ENCODE measurements at places on chromosomes 5 and 9.

DNA sequence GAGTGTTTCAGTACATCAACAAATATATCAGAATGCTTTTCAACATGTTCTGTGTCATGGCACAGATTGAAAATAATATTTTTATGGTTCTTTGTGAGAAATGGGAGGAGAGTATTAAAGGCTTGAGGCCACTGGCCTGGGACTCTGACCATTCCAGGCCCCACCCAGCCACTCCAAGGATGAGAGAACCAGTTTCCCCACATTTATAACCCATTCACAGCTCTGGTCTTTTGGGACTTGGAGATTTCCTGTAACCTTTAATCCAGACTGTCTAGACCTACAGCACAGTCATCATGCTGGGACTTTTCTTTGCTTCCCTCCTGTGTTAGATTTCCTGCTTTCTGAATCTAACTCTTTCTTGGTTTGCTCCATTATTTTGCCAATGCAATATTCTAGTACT, 389.6 kb downstream of the KIAA0825 start:
- no peak for DNase-seq

DNA sequence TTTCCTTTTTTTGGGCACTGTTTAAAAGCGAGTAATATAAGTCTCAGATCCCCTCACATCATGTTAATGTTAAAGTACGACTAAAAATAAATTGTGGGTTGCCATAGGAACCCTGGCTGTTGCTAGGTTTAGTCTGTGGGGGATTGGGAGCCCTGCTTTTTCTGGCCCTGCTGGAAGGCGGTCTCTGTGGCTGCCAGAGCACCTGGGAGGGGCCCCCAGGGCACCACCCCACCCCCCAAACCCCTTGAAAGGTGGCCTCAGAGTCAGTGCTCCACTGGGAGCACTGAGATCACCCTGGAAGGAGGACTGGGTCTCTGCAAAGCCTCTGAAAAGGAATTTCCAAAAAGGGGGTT, 66.2 kb upstream of the NEURL1B start:
- no peak for DNase-seq

DNA sequence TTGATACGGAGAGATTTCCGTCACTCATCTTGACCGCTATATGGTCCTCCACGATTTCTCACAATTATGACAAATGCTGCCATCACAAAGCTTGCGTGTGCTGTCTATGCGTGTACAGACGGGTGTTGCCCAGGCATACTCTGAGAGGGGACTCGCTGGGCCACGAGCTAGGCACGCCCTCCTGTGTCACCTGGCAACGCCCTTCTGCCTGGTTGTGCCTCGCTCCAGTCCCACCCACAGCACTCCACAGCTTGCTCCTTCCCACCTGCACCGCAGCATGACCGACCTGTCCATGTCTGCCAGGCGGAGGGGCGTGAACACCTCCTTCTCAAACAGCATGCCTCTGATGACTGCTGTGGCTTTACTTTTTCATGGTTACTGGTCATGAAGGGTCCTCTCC, 55.6 kb downstream of the CAMSAP1 start:
- DNase-seq, result no peak

GRCh38 chr5:107464876-107465275, 205.9 kb downstream of the EFNA5 start:
- DNase-seq, result no peak

- DNase-seq, result no peak
Observed at GRCh38 chr5:14667770-14668169, 3.3 kb downstream of the OTULIN start.

- no peak for DNase-seq
Observed at GRCh38 chr5:180825768-180826525, 23.3 kb upstream of the MGAT1 start.

GRCh38 chr5:65355301-65355700, 126.4 kb downstream of the ADAMTS6 start:
- no peak for DNase-seq

GRCh38 chr5:163660486-163660885, 155.1 kb downstream of the MAT2B start:
- DNase-seq, result no peak

GRCh38 chr9:18741945-18742344, 268.0 kb downstream of the ADAMTSL1 start:
- DNase-seq, result no peak

DNA sequence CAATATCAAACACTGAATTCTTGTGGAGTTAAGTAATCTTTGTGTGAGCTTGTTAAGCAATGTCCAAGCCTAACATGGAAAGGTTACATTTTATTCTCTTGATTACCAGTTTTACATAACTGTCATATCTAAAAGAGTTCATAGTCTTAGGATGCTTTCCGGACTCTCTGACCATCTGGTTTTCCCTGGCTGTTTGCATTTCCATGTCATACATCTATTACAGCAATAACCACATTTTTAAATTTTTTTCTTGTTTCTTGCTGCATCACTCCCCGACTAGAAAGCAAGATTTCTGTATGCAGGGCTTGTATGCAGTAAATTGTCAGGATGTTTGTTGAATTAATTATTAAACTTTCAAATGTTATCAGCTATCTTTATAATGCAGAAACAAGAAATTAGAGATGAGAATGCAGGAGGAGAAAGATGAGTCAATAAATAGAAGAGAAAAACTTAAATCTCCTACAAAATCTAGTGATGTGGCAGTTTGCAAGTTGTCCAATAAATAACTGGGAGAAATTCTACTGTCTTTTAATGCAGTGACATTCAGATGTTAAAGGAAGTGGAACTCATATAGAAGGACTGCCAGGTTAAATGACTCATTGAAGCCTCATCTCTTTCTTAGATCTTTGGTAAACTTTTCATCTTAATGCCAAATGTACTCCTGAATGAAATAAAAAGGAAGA, 179.6 kb upstream of the SGCD start:
- DNase-seq, result no peak

- DNase-seq, result no peak
Observed at GRCh38 chr5:171908638-171909037, 97.8 kb downstream of the FBXW11 start.

DNA sequence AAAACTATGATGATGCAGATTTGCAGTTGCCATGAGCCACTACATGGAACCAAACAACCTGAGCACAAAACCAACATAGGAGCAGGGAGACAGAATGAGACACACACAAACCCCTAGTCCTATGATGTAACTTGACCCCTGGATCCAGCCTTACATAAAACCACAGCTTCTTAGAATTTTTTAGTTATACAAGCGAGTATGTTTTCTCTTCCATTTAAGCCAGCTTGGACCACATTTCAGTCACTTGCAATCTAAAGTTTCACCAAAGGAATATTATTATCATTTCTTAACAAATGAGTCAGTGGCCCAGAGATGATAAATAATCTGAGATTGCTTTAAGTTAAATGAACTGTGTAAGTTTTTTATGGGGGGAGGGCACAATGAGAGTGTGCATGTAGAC, 6.8 kb downstream of the SPOCK1 start:
- DNase-seq, result no peak

DNA sequence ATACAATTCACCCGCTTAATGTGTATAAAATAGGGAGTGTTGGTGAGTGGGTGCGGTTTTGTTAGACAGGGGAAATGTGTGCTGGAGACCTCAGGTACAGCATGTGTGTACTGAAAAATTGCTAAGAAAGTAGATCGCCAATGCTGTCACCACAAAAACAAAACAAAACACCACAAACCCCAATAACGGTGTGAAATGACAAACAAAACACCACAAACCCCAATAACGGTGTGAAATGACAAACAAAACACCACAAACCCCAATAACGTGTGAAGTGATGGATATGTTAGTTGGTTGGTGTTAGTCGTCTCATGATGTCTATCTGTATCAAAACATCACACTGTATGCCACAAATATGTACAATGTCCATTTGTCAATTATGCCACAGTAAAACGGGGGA, 14.2 kb upstream of the GFPT2 start:
- DNase-seq, result peak; percentile 77

- DNase-seq, result no peak
Observed at GRCh38 chr5:174327896-174328295, 282.4 kb downstream of the NSG2 start.

- DNase-seq, result peak; percentile 29
Observed at GRCh38 chr5:159469496-159470372, 139.4 kb upstream of the IL12B start.

GRCh38 chr9:20396509-20396908, 225.8 kb downstream of the MLLT3 start:
- DNase-seq, result no peak

- no peak for DNase-seq
Observed at GRCh38 chr5:91378752-91379211, 4.3 kb downstream of the ARRDC3 start.

- no peak for DNase-seq
Observed at GRCh38 chr5:67306965-67307607, 110.5 kb upstream of the CD180 start.

DNA sequence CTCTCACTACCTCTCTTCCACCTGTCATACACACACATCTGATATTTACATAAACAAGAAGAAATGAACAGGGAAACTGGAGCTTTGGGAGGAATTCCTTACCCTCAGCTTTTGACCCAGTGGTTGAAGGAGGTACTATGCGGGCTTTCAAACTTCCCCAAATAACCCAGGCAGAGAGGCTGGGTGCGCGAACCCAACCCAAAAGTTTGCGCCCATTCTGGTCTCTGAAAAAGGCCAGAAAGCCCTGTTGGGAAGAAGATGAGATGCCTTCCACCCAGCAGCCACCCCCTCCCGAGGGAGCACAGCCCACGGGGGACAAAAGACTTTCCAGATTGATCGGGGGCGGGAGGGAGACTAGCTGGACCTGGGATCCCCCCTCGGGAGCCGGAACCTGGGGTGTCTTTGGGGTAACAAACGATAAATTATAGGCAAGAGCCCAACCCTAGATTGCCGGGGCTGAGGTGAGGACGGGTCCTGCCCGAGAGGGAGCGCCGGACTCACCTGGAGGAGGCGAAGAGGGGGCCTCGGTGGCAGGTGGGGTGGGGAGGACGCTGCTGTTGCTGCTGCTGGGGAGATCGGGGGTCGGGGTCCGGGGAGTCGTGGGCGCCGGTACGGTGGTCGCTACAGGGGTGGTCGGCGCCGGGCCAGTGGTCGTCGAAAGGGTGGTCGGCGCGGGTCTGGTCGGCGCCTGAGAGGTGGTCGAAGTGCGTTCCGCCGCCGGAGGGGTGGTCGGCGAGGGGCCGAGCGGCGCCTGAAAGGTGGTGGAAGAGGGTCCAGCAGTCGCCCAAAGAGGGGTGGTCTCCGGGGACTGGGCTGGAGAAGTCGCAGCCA, 798 bp downstream of the MEGF9 start:
- peak; percentile 1 for DNase-seq

- no peak for DNase-seq
Observed at GRCh38 chr5:3598769-3599211, 3.2 kb downstream of the IRX1 start.

DNA sequence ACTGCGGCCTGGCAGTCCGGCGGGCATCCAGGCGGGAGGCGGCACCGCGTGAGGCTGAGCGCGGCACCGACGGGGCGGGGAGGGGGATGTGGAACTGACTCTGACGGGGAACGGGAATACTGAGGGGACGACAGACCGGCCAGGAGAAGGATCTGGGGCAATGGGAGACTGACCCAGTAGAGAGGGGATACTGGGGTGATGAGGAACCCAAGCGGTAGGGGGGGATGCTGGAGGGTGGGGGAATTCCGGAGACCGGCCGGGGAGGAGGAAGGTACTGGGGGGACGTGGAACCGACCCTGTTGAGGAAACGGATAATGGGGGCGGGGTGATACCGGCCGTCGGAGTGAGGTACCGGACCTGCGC, 423 bp downstream of the IPPK start:
- no peak for DNase-seq

GRCh38 chr5:169694091-169694625, 57.1 kb downstream of the DOCK2 start:
- DNase-seq, result no peak

- no peak for DNase-seq
Observed at GRCh38 chr5:138844812-138845513, 30.2 kb downstream of the LRRTM2 start.

- no peak for DNase-seq
Observed at GRCh38 chr9:37324691-37325490, 97.6 kb upstream of the GRHPR start.

DNA sequence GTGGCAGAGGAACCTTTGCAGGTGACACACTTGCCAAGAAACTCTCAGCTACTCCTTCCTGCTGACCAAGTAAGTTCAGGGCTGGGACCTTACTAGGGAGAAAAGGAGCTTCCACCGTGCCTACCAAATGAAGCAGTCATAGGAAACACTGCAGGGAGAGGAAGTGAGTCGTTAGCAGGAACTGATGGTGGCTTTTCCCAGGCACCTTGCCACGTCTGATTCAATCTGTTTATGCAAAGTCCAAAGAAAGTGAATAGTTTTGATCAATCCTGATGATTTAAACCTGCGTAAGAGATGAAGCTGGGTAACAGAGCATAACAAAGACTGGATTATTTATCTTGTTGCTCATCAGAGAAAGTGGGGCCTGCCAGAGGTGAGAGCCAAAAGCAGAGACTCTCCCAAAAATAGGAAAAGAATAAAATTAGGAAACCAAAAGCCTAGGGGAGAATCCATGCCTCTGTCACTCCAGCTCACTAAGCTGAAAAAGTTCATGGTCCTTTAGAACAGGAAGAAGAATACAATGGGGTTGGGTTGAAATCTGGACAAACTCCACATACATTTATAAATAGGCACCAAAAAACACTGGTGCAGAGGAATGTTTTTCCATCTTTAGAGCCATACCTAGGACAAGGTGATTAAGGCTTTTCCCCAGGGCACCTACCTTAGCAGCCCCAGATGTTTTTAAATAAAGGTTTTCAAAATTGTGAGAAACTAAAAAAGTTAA, 9.3 kb upstream of the PFDN1 start:
- DNase-seq, result no peak

- no peak for DNase-seq
Observed at GRCh38 chr9:87685441-87685840, 40.5 kb upstream of the CTSL start.

- no peak for DNase-seq
Observed at GRCh38 chr5:168612123-168612522, 33.0 kb upstream of the PANK3 start.

- DNase-seq, result no peak
Observed at GRCh38 chr9:107008447-107008846, 145.5 kb downstream of the ZNF462 start.

DNA sequence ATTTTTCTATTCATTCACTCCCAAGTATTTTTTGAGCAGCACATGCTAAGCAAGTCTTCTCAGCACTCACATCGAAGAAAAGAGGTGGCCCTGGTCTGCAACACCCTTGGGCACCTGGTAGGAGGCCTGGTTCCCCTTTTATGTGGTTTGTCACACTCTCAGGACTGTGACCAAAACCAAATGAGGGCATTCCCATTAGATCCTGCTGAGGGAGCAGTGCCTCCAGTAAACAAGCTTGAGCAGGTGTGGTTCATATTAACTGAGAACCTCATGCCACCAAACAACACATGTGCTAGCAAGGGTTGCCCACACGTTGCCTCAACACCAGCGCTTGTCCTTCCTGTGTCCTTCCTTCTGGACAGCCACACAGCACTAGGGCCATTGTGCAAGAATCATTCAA, 26.9 kb upstream of the SYK start:
- DNase-seq, result peak; percentile 3

DNA sequence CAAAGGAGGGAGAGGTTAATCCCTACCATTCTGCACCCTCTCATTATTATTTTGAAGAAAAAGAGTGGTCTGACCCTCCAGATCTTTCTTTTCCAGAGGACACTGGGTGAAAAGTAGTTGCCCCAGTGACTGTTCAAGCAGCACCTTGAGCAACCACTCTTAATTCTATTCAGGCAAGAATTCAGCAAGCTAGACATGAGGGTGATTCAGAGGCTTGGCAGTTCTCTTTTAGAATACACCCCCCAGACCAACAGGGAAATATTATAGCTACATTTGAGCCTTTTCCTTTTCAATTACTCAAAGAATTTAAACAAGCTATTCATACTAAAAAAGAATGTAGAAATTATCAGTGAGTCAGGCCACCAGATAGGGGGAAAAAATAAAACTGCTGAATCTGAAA, 178.3 kb downstream of the MRPS30 start:
- DNase-seq, result no peak

GRCh38 chr5:158135682-158136179, 276.8 kb upstream of the CLINT1 start:
- no peak for DNase-seq
